ENCODE measurements at places on chromosomes 2 and 18. TPM values are rescaled to one million over a fixed set of nuclear protein-coding genes. Genes with fewer than 3 reads are reported as not detected.

Gene CHRNG
- total RNA-seq = not detected

Gene CCDC88A
- total RNA-seq = 11.6 TPM

Gene CERS6
- 9.5 TPM for total RNA-seq

Gene C2orf80
- total RNA-seq = not detected

Gene CD8A
- total RNA-seq = 433 TPM

Gene GAL3ST2
- total RNA-seq = 0.21 TPM

Gene DSG1
- total RNA-seq = not detected

Data from activated CD8-positive, alpha-beta memory T cell treated with anti-CD3 and anti-CD28 coated beads for 36 hours (primary cell).